ENCODE measurements at places on chromosomes 5 and 9. TPM values are rescaled to one million over a fixed set of nuclear protein-coding genes. Genes with fewer than 3 reads are reported as not detected.
A peak's percentile ranks its signal among the peaks of the same experiment; 100 is the strongest.

DNA sequence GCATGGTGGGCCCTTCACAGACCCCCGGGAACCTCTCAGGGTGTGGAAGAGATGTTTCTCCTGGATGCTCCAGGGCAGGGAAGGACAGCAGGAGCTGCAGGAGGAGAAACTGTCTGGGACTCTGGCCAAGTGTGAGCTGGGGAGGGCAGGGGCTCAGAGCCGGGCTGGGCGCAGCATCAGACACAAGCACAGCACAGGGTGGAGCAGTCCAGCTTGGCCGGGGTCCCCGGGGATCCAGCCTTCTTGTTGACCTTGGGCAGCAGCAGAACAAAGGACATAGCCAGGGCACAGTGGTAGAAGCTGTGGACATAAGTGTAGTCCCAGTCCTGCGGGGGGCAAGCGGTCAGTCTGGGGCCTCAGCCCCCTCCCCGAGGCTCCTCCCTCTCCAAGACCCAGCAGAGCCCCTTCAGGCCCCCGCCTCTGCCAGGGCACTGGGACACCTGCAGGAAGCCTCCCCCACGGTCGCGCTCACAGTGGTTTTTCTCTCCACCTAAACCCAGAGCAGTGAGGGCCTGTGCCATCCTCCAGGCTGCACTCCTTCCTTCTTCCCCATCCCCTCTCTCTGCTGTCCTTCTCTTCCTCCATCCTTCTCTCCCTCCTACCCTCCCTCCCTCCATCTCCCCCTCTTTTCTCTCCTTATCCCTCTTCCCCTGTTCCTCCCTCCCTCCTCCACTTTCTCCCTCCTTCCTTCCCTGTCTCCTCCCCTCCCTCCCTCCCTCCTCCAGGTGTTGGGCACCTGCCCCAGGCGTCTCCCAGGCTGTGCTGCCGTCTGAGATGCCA, 10.1 kb downstream of the MYMK start:
- no peak for DNase-seq

DNA sequence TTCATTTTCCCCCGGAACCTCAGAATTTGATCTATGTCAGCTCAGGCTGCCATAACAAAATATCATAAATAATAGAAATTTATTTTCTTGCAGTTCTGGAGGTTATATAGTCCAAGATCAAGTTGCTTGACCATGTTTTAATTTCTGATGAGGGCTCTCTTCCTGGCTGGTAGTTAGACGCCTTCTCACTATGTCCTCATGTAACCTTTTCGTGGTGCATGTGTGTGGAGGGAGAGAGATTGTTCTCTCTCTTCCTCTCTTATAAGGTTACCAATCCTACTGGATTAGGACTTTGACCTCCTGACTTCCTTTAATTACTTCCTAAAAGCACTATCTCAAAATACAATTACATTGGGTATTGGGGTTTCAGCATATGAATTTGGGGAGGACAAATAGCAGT, 198.6 kb downstream of the SH3GL2 start:
- DNase-seq: no peak

GRCh38 chr5:15558240-15558639, 58.3 kb downstream of the FBXL7 start:
- DNase-seq: no peak

DNA sequence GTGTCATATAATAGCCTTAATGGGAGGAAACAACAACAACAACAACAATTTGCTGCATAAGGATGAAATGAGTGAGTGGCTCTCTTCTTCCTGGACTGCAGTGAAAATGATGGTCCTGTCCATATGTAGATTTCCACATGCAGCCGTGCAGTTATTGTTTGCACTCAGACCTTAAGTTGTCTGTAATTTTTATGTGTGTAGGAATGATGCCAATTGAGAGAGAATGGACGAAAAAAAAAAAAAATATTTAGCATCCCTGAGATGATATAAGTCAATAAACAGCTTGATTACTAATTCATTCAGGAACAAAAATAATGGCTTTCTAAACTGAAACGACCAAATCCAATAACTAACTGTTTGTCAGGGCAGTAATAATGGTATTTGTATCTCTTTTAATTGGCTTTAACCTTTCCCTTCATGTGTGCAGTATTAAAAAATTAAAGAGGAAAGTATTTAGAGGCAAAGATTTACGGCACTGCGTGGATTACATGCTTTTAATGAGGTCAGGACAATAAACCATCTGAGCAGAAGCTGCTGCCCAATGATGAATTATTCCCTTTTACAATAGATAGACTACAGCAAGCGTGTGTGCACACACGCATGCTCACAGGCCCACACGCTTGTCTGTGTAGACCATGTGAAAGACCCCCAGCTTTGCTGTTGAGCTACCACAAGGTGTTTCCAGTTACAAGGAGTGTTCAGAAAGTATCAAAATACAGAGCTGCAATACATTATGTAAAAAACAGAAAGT, 459.5 kb upstream of the WWC1 start:
- no peak for DNase-seq

- DNase-seq: no peak
These were observed 85.0 kb upstream of the ANKH start for GRCh38 chr5:14956423-14957046.

- no peak for DNase-seq
These were observed 1.9 kb upstream of the SLC31A2 start for GRCh38 chr9:113148781-113149510.

DNA sequence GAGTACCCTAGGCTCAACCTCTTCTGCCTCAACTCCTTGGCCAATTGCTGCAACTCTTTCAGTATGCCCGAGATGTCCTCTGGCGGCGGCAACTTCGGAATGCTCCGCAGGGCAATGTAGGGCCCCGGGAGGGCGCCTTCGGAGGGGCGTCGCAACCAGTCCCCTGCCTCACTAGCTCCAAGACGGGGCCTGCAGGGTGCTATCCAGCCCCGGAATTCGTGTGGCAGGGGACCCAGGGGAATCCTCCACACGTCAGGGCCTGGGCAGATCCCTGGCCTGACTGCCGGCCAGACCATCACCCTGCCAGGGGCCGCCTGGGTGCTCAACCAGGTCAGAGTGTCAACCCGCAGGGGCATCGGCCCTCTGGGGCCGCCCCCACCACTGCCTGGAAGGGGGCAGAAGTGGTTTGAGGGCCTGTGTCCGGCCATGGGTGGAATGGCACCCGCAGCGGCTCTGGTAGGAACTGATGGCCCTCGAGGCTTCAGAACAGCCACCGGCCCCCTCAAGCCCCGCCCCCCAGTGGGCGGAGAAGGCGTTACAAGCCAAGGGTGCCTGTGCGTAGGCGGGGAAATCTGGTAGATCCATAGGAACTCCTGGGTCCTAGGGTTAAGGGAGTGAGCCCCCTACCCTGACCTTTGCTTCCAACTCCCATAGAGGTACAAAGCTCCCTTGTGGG, at the start of gene POU5F2:
Gene POU5F2, minus strand, starts transcription at position 465 of the 676 bp plus-strand sequence. Its CDS starts 37 bp downstream, at position 428.
- no peak for DNase-seq

DNA sequence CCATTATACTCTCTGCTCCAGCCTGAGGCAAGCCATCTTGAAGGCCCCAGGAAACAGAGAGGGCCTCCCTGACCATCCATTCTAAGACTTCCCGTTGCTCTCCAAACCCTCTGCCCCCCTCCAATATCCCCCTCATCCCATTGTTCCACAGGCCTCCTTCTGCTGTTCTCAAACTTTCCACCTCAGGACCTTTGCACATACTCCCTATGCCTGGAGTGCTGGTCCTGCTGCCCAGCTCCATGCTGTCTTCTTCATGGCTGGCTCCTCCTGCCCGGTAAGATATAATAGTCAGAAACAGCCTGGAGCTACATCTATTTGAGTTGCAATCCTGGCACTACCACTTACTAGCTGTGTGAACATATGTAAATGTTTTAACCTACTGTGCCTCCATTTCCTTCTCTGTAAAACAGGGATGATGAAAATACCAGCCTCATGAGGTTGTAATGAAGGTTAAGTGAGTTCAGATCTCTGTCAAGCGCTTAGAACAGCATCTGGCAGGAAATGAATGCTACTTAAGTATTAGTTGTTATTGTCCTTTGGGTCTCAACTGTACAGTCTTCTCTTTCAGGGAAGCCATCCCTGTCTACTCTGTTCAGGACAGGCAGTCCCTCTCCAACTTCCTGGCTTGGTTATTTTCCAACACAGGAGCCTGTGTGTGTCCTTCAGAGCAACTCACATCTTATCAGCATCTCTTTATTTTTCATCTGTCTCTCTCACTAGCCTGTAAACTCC, 45.8 kb downstream of the TMOD1 start:
- no peak for DNase-seq

GRCh38 chr9:29233193-29233592, 1659.9 kb upstream of the C9orf72 start:
- DNase-seq: no peak

GRCh38 chr9:137461663-137462395, 2.7 kb upstream of the NSMF start:
- DNase-seq: peak; percentile 26

GRCh38 chr5:142726188-142726731, 40.4 kb upstream of the FGF1 start:
- DNase-seq: peak; percentile 49

CDH10 gene
- 0.53 TPM for total RNA-seq

PCDHGB7 gene
- 14.6 TPM for total RNA-seq

ENTPD8 gene
- total RNA-seq: 0.83 TPM

FBP2 gene
- total RNA-seq: not detected

SMIM33 gene
- total RNA-seq: not detected

ADRB2 gene
- total RNA-seq: 0.45 TPM
